ENCODE measurements at places on chromosomes 2 and 18.
A peak's percentile ranks its signal among the peaks of the same experiment; 100 is the strongest.

DNA sequence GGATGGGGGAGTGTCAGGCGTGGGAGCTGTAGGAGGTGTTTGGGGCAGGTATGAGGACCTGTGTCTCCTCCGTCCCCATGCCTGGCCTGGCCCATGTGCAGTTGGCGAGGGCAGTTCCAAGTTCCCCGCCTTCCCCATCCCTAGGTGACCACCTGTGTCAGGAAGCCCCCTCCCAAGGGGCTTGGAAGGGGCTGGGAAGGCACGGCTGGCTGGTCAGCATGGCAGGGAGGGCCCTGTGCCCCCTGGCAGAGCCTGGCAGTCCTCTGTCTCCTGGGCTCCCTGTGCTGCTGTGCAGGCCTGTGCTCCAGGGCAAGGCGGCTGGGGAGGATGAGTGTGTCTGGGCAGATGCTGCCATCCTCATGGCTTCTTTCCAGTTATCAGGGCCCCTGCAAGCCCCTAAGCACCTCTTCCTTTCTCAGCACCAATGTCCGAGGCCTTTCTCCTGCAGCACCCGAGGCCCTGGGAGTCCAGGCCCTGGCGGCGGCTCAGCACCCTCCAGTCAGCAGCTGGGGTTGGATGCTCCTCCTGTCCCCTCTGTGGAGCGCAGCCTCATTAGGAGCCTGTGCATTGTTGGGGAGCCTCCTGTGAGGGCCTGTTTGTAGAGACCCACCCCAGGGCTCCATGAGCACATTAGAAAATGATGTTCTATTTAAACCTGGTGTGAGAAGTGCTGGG lies 101.7 kb downstream of the FAM210A start:
- H3K27me3 ChIP-seq, result no peaks in the 10 kb centered on the region
- H3K36me3 ChIP-seq, result peaks cover 12% of the 10 kb centered on the region
- peaks cover 13% of the 10 kb centered on the region for H3K4me1 ChIP-seq
- no peak overlapping the region for H3K27ac ChIP-seq
- no peak overlapping the region for H3K4me3 ChIP-seq
- no peak for DNase-seq

- no peak for DNase-seq
- H3K27ac ChIP-seq, result no peak overlapping the region
- no peak overlapping the region for H3K4me3 ChIP-seq
- H3K36me3 ChIP-seq, result peaks cover 17% of the 10 kb centered on the region
Measured at GRCh38 chr2:233248999-233249398, 2.5 kb upstream of the ATG16L1 start.

DNA sequence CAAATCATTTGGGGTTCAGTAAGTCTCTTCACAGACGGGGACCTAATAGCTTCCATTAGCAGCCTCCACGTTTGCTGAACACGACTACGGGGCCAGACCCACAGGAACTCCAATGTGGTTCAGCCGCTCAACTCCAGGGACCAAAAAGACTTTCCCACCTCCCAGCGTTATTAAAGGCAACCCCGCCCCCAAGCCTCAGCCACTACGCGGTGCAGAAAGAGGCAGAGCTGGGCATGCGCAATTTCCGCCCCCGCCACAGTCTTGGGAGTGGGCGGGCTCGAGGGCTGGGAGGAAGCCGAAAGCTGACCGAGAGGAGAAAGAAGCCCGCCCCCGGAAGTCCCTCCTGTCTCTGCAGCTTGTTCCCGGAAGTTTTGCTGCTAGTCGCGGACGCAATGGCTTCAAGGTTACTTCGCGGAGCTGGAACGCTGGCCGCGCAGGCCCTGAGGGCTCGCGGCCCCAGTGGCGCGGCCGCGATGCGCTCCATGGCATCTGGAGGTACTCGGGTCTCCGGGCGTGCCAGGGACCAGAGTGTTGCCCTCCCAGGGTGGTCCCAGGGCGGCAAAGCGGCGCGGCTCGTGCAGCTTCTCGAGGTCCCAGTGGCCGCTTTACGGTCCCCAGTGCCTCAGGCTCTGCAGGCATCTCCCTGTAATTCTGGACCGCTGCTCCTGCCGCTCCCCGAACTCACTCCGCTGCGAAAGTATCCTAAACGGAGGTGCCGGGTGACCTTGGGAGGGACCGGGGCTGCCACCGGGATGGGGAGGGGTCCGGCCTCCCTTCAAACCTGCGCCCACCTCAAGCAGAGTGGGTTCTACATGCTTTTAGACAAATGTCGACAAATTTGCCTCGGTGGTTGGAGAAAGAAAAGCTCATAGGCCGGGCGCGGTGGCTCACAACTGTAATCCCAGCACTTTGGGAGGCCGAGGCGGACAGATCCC lies at the start of gene COX5B:
COX5B (plus strand) TSS at position 368 of the 935 bp plus-strand sequence; CDS start at position 393, 25 bp downstream.
- peak; percentile 96 for DNase-seq
- peaks cover 36% of the 10 kb centered on the region for H3K36me3 ChIP-seq
- no peaks in the 10 kb centered on the region for H3K27me3 ChIP-seq
- H3K27ac ChIP-seq, result peak within 1 kb of the TSS; percentile 89
- peaks cover 23% of the 10 kb centered on the region for H3K4me1 ChIP-seq

DNA sequence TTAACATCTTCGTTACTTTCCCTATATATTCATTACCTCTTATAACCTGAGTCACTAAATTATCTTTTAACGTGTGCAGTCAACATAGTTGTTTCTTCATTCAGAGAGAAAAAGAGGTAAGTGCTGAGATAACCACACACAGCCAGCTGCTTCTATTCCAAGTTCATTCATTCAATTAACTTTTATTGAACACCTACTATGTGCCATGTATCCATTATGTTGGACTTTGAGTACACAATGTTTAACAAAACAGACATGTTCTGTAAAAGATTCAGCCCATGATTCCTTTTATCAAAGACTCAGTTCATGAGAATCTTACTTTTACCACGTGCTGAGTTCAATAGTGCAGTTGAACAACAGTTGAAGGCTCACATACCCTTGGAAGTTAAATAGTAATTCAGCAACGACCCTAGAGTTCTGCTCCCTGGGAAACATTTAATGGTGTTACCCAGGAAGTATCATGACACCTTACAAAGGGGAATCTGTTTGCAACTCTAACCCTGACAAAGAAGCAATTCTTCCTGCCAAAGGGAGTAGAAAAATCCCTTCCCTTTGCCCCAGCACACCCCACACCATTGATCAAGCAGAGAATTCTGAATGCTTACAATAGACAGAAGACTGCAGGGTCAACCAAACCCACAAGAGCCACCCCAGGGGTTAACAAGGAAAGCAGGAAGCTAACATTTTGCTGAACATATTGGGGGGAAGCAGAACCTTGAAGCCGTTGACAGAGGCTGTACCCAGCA lies 595.8 kb downstream of the STK39 start:
- no peak overlapping the region for H3K4me3 ChIP-seq
- DNase-seq, result no peak
- H3K4me1 ChIP-seq, result no peaks in the 10 kb centered on the region
- H3K36me3 ChIP-seq, result no peaks in the 10 kb centered on the region
- no peak overlapping the region for H3K27ac ChIP-seq

- peak overlapping the region; percentile 4 for H3K27ac ChIP-seq
- no peak for DNase-seq
- H3K27me3 ChIP-seq, result no peaks in the 10 kb centered on the region
- H3K36me3 ChIP-seq, result peaks cover 5% of the 10 kb centered on the region
Measured at GRCh38 chr2:190678444-190679162, 29.7 kb downstream of the NAB1 start.

DNA sequence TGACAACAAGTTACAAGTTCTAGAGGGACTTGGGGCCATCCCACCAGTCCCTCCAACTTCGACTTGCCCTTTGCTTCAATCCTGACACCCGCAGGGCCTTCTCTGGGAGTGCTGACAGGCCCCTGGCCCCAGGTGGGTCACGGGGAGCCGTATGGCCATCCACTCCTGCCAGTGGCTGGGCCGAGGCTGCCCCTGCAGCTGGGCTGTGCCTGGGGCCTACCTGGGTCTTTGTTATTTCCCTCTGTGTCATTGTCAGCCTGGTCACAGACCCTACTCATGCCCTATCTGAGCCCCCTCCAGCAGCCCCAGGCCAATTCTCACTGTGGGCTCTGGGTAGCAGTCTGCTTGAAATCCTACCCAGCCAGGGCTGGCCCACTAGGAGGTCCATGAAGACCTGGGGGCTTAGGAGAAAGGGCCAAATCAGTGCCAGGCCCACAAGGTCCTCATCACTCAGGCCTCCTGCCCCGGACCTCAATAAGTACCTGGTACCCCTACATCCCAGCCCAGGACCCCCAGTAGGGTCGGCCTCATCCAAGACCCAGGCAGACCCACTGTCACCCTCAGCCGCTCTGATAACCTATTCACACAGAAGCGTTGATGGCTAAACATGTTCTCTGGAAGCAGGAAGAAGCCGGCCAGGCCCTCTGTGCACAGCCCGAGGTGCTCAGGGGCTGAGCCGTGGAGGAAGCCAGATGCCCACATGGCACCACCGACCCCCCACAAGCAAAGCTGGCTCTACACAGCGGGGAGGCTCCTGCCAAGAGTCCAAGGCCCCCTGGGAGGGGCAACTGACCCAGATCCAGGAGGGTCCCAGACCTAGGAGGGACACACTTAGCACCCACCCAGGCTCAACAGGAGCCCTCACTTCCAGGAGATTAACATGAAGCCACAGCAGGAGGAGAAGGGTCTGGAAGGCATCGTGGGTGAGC lies 57.7 kb downstream of the BIN1 start:
- no peak overlapping the region for H3K4me3 ChIP-seq
- H3K36me3 ChIP-seq, result peaks cover 17% of the 10 kb centered on the region
- H3K27ac ChIP-seq, result no peak overlapping the region

DNA sequence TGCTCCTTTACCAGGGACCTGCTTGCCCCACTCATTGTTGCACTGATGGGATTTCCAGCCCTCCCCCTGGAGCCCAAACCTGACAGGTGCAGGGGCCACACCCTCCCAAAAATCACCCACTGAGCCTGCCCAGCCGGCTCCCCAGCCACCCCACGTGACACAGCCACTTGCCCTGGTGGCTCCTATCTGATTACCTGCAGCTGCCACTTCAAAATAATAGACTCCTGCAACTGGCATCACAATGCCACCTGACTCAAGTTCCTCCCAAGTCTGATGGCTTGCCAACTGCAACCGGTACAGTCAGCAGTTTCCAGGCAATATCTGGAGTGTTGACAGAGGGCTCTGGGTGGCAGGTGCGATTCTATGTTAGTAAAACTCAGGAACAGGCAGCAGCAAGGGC lies 66.2 kb downstream of the CRACDL start:
- peaks cover 13% of the 10 kb centered on the region for H3K4me1 ChIP-seq
- H3K27ac ChIP-seq, result peak overlapping the region; percentile 84
- peak overlapping the region; percentile 76 for H3K4me3 ChIP-seq
- DNase-seq, result no peak

DNA sequence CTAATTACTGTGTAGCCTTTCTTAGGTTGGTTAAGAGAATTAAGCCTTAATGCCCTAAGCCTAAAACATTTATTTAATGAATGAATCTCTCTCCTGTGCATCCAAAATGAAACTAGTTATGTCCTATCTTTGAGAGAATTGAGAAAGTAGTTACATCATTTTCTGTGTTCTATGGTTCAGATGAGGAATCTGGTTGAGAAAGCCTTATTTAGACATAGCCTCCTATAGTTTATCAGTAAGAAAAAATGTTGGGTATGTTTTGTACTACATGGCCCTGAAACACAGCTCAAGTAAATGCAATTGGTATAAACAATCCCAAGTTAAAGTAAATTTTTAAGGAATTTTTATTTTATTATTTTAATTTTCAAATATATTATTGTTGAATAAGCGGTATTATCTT lies 25.9 kb upstream of the RAMP1 start:
- H3K27ac ChIP-seq, result no peak overlapping the region
- H3K27me3 ChIP-seq, result no peaks in the 10 kb centered on the region

DNA sequence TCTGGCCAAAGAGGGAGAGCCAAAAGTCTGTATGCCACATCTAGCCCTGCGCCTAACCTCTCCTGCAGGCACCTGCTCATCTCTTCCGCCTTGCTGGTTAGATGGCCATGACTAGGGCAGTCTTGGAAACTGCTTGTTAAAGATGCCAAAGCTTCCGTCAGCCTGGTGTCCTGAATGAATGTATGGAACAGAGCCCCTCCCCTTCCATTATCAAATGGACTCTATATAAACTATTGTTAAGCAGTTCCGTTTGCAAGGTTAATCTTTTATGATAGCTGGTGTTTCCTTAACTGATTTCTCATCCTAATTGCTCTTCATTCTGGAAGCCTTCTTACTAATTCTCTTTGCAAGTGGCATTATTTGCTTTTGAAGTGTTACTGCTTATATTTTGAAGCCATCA lies 87.1 kb downstream of the ATP9B start:
- peaks cover 23% of the 10 kb centered on the region for H3K36me3 ChIP-seq
- no peak for DNase-seq
- H3K4me3 ChIP-seq, result peak overlapping the region; percentile 6
- H3K27me3 ChIP-seq, result no peaks in the 10 kb centered on the region
- peak overlapping the region; percentile 90 for H3K27ac ChIP-seq

- H3K27me3 ChIP-seq, result no peaks in the 10 kb centered on the region
- H3K4me1 ChIP-seq, result peaks cover 18% of the 10 kb centered on the region
- peak overlapping the region; percentile 80 for H3K27ac ChIP-seq
Measured at GRCh38 chr18:9916077-9916639, 2.3 kb downstream of the VAPA start.

DNA sequence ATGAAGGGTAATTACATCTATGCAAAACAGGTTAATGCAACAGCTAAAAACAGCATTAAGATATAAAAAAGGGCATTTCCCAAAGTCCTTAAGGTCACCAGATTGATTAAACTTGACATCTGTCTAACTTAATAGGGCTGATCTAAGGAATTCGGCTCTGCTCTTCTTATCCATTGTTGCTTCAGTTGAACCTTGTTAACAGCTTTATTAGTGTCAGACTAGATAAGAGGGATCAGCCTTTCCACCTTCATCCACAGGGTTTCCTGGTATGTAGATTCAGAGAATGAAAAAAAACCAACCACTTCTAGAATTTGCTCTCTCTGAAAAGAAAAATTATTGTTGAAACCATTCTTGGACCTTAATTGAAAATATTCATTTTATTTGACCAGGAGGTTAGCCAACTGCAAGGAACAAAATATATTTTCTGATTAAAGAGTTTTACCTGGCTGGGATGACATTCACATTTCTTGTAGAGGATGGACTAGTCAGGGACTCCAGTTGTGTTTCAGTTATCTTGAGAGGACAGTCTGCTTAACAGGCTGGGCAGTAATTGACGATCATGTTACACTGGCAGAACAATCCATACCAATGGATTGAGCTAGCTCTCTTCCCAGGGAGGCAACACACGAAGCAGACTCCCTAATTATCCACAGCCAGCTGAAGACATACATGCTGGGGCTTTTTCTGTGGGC lies 357.4 kb upstream of the ACVR2A start:
- peaks cover 2% of the 10 kb centered on the region for H3K36me3 ChIP-seq
- H3K4me1 ChIP-seq, result peaks cover 6% of the 10 kb centered on the region
- no peak overlapping the region for H3K27ac ChIP-seq
- H3K4me3 ChIP-seq, result no peak overlapping the region
- H3K27me3 ChIP-seq, result no peaks in the 10 kb centered on the region

GRCh38 chr18:68764016-68764415 lies 33.9 kb upstream of the CCDC102B start:
- H3K4me3 ChIP-seq, result no peak overlapping the region
- no peaks in the 10 kb centered on the region for H3K27me3 ChIP-seq
- H3K4me1 ChIP-seq, result no peaks in the 10 kb centered on the region
- no peak overlapping the region for H3K27ac ChIP-seq
- peaks cover 2% of the 10 kb centered on the region for H3K36me3 ChIP-seq
